ENCODE measurements at places on chromosomes 6 and 20.

GRCh38 chr6:162726947-162727321, 632 bp downstream of the PRKN start:
- DNase-seq, result peak; percentile 15

- no peak for DNase-seq
These were observed 26.0 kb downstream of the SLC17A9 start for GRCh38 chr20:62978561-62978943.

DNA sequence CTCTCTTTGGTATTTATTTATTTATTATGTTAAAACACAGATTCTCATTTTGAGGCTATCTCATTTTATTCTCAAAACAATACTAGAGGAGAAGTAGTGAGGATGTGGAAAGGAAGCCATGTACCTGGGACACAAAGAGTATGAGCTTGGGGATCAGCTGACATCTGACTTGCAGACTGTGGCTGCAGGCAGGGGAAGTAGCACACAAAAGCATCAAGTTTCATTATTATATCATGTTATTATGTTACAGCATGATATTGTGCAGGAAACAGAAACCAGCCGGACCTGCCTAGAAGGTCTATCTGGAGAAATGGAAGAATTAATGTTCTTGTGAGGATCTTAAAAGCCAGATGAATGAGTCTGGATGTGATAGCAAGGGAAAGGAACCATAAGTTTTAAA, 248.2 kb downstream of the KHDC1L start:
- DNase-seq, result no peak

- DNase-seq, result no peak
These were observed 75.2 kb downstream of the COL21A1 start for GRCh38 chr6:56172144-56172543.

DNA sequence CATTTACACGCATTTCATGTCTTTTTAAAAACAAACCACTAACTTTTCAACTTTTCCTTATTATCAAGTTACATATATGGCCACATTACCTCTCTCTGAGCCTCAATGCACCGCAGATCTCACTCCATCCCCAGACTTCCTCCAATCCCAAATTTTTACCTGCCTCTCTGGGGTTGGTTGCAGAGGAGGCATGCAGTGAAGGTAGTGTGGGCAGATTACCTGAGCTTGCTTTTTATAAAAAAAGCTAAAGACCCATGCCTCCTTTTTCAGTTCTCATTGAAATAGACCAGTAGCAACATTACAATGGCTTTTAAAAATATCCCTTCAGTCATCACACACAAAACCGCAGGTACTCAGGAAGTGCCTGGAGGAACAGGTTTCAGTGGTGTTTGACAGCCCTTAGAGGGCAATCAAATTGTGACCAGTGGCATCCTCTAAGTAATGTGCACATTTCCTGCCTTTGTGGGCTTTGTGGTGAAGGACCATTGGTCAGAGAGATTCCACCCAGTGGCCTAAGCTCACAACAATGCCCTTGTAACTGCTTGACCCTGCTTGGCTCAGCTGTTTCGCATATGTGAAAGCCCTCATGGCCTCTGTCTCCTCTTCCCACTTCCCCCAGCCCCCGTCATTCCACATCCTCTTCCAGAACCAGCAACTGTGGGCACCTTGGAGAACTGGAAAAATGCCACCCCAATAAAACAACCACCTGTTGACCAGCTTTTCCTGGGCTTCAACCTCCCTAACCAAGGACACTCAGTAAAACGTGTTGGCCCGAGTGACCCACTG, 30.2 kb upstream of the IL17A start:
- DNase-seq, result no peak

DNA sequence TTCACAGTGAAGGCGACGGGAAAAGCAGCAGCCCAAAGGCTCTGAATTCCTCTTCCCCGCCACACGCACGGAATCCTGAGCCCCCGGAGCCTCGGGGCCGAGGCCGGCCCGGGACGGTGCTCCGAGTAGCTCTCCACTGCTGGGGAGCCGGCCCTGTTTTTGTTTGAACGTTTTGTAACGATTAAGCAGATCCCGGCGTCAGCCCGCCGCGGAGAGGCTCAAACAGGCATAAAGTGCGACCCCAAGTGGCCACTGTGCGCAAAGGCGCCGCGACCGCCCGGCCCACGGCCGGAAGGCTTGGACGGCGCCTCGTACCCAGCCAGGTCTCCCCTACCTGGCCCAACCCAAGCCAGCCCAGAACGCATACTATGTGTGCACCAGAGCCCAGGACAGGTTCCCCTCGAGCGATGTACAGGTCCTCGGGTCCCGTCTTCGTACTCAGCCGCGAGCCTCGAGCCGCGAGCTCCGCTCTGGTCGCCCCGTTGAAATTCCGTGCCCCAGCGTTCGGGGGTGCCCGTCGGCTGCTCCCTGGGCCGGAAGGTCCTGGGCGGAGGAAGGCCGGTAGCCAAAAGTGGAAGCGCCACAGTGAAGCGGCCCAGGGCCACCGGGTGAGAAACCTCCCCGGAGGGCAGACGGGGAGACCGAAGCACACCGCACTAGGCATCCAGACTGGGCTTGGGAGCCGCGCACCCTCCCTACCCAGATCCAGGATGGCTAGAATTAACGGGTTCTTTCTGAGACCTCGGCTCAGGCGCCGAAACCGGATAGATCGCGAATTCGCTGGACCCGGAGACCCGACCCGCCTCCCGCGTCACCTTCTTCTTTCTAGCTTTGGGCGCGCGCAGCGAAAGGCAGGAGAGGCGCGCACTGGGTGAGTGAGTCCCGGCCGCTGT, 1.2 kb upstream of the MAFB start:
- DNase-seq, result peak; percentile 86

GRCh38 chr6:136969930-136970329, 47.8 kb downstream of the SLC35D3 start:
- DNase-seq, result no peak

- no peak for DNase-seq
These were observed 52.3 kb downstream of the HUS1B start for GRCh38 chr6:604579-604978.

All from AG08395 (cell line).